ENCODE measurements at places on chromosomes 3 and 15.

DNA sequence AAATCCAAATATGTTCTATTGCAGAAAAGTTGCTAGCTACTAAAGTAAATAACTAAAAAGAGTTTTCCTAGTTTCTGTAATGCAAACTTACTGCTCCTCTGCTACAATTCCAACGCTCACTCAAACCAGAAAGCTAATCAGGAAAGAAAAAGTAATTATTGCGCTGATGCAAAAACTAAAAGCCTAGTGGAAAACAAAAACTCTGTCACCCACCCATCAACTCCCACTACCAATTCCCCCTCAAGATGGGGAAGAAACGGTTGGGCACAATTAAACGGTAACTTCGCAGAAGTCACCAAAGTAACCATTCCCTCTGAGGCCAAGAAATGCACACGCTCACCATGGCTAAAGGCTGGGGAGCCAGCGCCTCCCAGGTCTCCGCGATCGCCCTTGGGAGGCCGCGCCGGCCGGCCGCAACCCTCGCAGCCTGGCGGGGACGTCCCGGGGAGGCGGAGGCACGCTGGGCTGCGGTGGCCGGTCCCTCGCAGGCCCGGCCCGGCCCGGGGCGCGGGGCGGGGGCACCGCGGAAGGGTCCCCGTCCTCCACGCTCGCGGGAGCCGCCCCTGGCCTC, 684 bp downstream of the SLTM start:
- no peak for DNase-seq

DNA sequence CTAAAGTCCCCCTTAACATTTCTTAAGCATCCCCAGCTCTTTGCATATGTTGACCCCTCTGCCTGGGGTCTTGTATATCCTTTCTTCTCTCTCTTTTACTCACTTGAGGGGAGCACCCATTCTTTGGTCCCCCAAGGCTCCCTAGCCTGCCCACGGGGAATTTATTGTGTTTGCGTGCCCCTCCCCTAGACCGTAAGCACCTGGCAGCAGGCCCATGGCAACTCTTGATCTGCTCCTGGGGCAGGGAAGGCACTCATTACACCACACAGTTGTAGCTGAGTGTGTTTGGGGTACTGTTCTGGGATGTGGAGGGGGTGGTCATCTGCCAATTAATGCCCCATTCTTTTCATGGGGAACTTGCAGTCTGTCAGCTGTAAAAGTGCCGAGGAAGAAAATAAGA, 27.3 kb upstream of the SMAD6 start:
- DNase-seq = no peak

DNA sequence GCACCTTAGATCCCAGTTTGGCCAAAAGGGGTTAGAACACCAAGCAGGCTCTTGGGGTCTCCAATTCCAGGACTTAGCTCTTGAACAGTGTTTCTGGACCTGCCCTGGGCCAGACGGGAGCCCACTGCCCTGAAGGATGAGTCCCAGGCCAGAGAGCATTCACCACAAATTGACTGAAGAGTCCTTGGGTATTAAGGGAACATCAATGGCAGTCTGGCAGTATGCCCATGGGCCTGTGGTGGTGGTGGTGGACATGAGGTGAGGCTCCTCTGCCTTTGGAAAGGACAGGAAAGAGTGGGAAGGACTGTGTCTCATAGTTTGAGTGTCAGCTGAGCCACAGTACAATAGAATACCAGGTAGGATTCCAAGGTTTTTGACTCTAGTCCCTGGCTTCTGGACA, 960.0 kb downstream of the DIPK2A start:
- no peak for DNase-seq

GRCh38 chr3:114506591-114507300, 212.9 kb downstream of the TIGIT start:
- no peak for DNase-seq

DNA sequence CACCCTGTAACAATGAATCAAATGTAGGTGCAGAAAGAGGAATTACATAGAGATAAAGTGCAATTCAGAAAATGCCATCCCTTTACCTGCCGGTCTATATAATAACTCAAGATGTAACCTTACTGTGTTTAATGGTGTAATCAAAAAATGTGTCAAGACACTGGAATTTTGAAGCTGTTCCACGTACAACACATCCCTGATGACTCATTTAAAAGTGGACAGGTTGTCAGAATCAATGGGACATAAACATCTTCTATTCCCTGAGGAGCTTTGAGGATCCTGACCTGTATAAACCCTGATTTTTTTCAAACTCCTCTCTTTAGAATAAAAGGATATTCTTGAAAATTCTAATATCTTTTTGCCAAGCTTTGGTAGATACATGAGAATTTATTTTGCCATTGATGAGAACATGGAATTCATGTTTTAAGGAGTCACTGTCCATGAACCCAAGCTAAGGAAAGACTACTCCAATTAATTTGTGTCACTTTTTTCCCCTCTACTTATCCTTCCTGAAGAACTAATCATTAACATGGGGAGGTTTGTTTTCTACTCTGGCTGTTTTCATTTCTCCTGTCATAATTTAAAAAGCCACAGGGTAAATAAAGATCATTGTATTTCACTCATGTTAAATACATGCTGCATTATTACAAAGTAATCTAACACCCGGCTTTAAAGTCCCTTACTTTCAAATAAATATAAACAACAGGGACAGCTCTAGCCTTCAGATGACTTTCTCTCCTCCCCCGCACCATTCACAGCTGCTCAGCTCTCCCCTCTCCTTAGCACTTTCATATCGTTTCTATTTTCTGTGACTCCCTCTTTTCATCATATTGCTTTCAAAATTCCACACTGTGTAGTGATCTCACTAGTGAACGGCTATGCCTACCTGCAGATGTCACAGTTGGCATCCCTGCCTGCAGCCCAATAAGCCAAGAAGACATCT, 138.3 kb downstream of the TAFA4 start:
- DNase-seq = no peak

DNA sequence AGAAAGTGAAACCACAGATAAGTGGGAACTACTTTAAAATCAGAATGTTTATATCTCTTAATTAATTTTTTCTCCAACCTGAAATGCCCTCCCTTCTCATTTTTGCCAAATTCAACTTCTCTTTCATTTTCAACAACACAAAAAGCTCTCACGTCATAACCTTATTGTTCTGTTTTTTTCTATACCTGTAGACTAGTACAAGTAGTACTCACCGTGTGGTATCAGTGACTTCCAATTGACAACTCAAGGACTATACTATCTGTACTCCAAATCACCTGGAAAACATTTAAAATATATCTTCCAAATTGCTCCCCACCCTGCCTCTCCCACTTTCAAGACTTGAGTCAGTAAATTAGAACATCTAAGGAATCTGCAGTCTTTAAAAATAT, 72.8 kb upstream of the ZNF280D start:
- no peak for DNase-seq

- no peak for DNase-seq
These were observed 294.2 kb upstream of the COL8A1 start for GRCh38 chr3:99344216-99344615.

DNA sequence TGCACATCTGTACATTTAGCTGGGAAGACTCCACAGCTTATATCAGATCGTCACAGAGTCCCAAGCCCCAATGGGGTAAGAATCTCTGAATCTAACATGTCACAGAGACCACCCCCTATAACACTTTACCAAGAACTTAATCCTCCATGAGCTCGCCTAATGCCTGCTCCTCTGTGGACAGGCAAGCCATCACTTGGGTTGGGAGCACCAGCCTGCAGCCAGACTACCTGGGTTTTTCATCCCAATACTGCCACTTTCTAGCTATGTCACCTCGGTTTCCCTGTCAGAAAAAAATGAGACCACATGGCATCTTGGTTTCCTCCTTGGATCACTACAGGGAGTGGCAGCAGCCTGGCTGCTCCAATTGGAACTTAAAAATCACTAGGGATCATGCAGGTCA, 277.9 kb upstream of the TLE3 start:
- DNase-seq = no peak

- no peak for DNase-seq
These were observed 72.3 kb upstream of the ZNF280D start for GRCh38 chr15:56805466-56806147.

DNA sequence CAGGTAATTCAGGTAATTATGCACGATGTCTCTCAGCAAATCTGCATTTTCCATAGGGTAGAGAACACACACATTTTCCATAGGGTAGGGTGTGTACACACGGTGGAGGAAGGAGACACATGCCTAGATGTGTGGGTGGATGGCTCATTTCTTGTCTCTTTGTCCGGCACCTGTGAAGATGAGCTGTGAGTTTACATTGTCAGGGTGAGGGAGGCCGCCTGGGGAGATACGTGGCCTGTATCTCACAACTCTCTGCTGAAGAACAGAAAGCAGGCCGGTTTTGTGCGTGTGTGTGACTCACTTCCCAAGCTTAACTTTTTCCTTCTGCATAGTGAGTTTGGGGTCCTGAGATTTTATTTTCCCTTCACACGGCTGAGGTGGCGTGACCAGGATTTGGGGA, 60.3 kb downstream of the SLC6A6 start:
- no peak for DNase-seq

DNA sequence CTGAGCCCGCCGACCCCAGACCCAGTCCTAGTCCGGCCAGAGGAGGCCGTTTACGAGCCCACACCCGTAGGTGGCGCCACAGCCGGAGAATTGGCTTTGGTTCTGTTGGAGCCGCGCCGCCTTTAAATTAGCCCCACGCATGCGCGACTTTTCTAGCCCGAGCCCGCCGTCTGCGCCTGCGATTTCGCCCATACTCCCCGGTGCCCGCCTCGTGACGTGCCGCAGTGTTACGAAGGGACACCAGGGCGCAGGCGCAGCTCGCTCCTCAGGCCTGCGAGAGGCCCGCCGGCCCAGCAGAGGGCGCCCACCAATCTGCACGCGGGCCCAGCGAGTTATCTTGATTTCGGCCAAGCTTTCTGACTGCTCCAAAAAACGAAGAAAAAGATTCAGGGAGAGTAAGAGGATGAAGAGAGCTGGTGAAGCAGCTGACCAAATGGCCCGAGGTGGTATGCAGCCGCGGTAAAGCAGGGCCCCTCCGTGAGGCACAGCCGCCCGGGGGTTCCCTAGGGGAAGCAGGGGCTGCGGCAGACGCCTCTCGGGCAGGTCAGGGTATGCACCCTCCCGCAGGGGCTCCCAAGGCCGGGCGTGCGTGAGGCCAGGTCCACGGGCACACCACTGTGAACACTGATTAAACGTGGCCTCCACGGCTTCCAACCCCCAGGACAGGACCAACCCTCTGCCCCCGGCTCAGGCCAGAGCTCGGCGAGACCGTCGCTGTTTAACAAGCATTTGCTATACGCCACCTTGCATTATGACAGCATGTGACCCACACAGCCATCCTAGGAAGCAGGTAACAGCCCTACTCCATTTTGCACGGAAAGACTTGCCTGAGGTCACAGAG, 32.8 kb downstream of the RPN1 start:
- DNase-seq = peak; percentile 99

GRCh38 chr3:78529601-78530000, 1238.2 kb downstream of the ROBO1 start:
- DNase-seq = no peak

DNA sequence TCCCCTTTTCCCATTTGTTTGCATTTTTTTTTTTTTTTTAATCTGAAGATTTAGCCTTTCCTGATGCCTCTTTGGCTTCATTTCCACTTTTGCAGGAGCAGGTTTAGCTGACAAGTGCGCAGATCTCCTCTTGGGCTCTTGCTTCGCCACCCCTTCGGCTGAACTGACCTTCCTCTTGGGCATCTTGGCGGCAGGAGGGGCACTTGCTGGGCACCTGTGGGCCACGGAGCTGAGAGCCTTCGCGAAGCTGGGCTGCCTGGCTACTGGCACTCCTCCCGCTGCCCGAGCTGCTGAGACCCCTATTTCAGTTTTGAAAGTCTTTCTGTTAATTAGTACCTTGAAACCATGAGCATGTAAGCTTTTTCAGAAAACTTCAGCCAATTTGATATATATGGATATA, 8.8 kb downstream of the ARL13B start:
- no peak for DNase-seq

DNA sequence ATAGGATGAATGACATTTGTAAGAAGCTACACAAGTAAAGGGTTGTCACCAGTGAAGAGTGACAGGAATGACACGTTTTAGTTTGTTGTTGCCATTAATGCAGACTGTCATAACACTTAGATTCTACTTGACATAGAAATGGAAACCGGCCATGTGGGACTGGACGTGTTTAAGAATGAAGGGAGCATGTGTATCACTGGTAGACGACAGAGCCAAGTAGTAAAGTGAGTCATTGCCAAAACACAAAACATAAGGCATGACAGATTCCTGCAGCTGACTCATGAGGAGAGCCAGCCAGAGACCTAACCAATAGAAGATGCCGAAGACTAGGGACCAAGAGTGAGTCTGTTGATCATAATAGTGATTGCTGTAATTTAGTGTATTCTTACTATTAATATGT, 106.2 kb upstream of the PLAAT1 start:
- no peak for DNase-seq

GRCh38 chr3:158249183-158249582, 139.3 kb downstream of the RSRC1 start:
- DNase-seq = no peak

GRCh38 chr3:178597371-178597770, 61.1 kb downstream of the KCNMB2 start:
- DNase-seq = no peak

DNA sequence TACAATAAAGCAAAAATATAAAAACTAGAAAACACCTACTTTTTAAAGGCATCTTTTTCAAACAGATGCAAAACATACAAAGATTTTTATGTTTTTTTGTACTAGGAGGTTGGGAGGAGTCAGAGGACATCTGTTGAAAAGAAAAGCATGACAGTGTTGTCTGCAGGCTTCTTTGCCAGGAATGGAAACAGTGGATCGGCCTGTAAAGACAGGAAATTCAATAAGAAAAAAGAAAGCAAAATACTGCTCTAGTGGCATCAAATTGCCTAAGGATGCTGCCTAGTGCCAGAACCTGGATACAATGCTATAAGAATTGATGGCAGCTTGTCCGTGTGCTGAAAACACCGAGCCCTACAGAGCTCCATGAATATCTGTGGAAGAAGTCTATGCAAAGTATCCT, 69.9 kb downstream of the TBC1D5 start:
- no peak for DNase-seq

- DNase-seq = no peak
These were observed 29.7 kb upstream of the SPATA12 start for GRCh38 chr3:57030721-57031120.

- no peak for DNase-seq
These were observed 127.3 kb upstream of the ROPN1 start for GRCh38 chr3:124119056-124119716.

Measured in activated naive CD4-positive, alpha-beta T cell treated with anti-CD3 and anti-CD28 coated beads, Interleukin-2, amount 50 U/mL, for 16 hours (primary cell).